Stimulated activated CD4-positive, alpha-beta T cell treated with anti-CD3 and anti-CD28 coated beads, TNF-alpha, amount 100 ng/mL, for 48 hours (primary cell): ENCODE measurements at places on chromosomes 7 and 10.
A peak's percentile ranks its signal among the peaks of the same experiment; 100 is the strongest.

DNA sequence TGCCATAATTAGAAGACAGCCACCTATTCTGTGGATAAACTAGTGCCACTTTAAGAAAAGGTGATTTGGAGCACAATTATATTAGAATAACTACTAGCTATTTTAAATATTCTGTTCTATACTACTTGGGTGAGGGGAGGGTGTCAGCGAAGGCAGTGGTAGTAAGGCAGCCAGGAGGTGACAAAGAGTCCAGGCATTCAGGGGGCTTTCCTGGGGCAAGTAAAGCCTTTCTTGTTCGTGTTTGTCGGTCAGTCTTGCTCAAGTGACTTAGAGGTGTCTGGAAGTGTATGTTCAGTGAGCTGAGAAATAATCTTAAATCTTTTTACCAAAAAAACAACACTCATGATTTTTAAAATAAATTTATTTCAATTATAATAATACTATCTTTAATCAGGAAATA lies 34.4 kb downstream of the ADD3 start:
- DNase-seq, result no peak

GRCh38 chr10:3808689-3809199 lies 23.7 kb upstream of the KLF6 start:
- no peak for DNase-seq

DNA sequence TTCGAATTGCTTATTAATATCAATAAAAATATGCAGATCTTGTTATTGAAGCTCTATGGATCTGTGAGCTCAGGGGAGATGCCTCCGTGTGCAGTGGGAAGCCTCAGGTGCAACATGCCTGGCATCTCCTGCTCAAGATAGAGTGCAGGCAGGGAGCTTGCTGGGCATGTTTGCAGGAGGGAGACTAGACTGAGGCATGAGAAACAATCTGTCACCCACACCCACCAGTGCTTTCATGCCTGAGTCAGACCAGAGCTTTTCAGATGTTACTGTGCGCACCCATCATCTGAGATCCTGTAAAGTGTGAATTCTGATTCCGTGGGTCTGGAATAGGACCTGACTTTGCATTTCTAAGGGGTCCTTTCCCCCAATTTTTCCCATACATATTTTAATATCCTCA lies 62.0 kb downstream of the ZNF33B start:
- DNase-seq, result no peak

DNA sequence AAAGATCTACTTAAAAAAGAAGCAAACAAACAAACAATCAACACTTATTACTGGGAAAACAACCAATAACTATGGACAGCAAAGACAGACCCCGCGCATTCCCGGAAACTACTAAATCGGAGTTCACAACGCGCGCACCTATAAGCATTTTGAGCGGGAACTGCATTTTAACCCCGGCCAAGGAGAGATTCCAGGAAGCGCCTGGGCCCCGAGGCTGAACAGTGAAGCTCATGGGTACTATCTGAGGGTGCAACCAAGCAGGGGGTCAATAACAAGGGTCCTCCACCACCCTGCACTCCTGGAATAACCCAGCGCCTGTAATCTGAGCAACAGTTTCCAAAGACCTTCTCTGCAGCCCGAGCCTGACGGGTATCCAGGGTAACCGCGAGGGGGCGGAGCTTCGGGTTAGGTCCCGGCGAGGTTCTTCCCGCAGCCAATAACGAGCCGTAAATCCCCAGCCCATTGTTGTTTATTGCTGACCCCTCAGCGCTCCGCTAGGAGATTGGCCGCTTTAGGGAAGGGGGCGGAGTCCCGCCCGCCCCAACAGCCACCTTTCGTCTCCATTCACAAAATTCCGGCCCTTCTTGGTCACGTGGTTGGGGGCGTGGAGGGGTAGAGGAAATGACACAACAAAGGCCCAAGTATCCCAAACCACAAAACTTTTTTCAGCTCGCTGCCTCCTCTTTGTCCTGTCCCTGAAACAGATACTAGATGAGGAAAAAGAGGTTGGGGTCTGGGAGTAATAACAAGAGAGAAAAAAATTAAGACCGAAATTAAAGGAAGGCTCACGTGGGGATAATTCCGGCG lies 1.7 kb upstream of the ETV1 start:
- peak; percentile 24 for DNase-seq

- no peak for DNase-seq
These were observed 174.4 kb upstream of the PHYHIPL start for GRCh38 chr10:59002011-59002410.
